Activated gamma-delta T cell (primary cell): ENCODE measurements at places on chromosomes 16 and 17.

DNA sequence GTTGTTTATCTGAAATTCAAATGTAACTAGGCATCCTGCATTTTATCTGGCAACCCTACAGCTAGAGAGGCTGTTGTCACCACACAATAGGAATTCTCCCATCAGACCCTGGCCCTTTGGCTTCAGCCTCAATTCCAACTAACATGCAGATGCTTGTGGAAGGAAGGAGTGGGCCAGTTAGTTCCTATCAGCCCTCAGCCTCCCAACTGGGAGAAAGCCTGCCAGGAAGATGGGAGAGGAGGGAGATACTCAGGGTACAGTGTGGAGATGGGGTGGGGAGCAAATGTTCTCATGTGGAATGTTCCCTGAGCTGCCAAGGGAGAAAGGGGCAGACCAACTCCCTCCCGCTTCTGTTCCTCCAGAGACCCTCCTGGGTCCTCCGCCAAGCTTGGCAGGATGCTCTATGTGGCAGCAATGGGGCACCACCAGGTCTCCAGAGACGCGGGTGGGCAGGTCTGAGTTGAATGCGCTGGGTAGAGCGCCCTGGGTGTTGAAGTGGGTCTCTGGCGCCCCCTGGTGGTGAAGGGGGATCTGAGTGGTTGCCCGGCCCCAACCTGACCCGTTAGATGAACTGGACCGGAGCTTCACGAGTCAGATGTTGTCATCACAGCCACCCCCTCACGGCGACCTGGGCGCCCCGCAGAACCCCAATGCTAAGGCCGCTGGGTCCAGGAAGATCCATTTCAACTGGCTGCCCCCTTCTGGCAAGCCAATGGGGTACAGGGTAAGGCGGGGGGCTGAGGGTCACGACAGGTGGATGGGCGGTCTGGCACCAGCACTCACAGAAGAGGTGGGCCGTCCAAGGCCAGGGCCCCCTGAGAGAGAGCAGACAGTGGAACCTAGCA lies 15.2 kb downstream of the GALK1 start:
- DNase-seq, result peak; percentile 53

- no peak for DNase-seq
These were observed 11.7 kb upstream of the CD300LD start for GRCh38 chr17:74603746-74604145.

DNA sequence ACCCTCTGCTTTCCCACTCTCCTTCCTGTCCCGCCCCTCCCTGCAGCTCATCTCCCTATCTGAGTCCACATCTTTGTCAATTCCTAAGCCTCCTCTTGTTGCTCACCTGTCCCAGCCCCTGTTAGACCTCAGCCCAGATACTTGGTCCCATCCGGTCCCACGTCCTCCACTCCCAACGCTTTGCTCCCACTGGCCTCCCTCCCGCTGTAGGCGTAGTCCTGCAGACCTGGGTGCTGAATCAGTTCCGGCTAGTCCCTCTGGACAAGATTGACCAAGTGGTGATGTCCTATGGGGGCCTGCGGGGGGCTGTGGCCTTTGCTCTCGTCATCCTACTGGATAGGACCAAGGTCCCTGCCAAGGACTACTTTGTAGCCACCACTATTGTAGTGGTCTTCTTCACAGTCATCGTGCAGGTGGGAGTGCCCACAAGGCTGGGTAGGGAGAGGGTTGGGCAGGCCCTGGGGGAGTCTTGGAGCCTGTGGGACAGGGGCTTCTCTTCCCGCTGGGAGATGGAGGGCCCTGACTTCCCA lies 8.0 kb downstream of the SLC9A5 start:
- DNase-seq, result no peak

DNA sequence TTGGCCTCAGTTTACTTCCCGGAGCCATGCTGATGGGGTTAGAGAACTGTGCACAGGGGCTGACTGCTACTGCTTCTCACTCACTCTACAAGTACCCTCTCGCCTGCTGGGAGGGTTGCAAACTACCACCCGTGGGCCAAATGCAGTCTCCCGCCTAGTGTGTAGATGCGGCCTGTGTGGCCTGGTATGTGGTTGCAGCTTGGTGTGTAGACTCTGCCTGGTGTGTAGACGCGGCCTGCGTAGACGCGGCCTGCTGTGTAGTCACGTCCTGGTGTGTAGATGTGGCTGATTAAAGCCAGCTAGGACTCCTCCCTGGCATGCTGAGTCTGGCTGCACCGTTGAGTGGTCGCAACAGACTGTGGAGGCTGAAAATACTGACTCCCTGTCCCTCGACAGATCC lies 7.3 kb downstream of the CANT1 start:
- DNase-seq, result no peak

GRCh38 chr17:79587421-79587820 lies 23.4 kb downstream of the RBFOX3 start:
- DNase-seq, result no peak

DNA sequence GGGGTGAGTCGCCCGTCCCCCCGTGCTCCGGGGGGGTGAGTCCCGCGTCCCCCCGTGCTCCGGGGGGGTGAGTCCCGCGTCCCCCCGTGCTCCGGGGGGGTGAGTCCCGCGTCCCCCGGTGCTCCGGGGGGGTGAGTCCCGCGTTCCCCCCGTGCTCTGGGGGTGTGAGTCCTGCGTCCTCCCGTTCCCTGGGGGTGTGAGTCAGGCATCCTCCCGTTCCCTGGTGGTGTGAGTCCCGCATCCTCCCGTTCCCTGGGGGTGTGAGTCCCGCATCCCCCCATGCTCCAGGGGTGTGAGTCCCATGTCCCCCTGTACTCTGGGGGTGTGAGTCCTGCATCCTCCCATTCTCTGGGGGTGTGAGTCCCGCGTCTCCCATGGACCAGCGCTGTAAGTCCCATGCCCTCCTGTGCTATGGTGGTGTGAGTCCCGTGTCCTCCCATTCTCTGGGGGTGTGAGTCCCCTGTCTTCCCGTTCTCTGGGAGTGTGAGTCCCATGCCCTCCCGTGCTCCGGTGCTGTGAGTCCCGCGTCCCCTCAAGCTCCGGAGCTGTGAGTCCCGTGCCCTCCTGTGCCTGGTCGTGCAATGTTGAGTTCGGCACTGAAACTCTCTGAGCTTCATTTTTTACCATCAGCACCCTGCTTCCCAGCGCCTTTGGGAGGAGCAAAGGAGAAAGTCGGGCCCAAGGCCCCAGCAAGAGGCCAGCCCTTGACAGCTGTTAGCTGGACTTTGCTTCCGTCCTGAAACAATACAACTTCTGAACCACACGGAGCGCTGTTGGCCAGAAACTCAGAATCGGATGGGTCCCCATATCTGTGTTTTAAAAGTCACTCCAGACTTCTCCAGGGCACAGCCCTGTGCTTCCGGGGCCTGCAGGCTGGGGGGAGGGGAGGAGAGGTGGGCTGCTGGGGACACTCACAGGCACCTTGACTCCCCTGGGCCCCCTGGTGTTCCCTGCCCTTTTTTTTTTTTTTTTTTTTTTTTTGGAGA lies 11.5 kb upstream of the ZC3H18 start:
- no peak for DNase-seq

- DNase-seq, result no peak
These were observed 29.0 kb downstream of the MYH11 start for GRCh38 chr16:15827709-15828343.

GRCh38 chr16:60151987-60152386 lies 1417.9 kb upstream of the GOT2 start:
- no peak for DNase-seq

GRCh38 chr16:7405166-7405565 lies 72.5 kb downstream of the RBFOX1 start:
- DNase-seq, result no peak

GRCh38 chr16:15830832-15831451 lies 25.9 kb downstream of the MYH11 start:
- DNase-seq, result no peak

DNA sequence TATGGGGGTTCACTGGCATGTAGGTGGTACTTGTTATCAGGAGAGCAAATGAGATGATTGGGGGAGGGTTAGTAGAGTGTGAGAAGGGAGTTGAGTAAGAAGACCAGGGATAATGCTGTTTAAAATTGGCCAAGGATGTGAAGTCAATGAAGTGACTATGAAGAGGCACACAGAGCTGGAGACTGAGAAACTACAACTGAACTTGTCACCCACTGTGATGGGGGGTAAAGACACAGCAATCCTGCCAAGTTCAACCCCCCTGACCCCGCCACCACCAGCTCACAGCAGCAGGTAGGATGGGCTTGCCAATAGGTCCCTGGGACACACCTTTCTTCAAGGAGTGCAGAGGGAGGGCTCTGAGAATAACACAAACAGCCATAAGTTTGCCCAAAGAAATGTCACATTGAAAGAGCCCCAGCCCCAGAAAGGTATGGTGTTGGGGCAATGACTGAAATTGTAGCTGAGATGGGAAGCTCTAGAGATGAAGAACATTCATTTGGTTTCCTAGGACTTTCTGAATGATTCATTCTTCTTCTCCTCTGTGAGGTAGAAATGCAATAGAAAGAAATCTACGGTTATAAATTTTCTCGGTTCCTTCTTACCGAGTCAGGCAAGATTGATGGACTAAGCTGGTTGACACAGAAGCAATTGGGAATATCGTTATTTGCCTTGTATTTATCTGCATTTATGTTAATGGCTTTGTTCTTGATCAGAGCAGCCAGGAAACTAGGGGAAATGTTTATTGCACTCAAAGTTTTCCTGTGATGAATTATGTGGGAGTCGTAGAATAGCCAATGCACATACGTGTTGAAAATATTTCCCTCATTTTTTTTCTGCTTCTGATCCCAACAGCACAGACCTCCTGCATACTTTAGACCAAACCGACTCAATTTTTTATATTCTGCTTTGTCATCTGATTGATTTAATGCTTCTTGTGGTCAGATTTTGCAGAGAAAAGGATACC lies 595.2 kb upstream of the CDH11 start:
- no peak for DNase-seq

- no peak for DNase-seq
These were observed 1.3 kb downstream of the SHISA9 start for GRCh38 chr16:12902511-12903372.

DNA sequence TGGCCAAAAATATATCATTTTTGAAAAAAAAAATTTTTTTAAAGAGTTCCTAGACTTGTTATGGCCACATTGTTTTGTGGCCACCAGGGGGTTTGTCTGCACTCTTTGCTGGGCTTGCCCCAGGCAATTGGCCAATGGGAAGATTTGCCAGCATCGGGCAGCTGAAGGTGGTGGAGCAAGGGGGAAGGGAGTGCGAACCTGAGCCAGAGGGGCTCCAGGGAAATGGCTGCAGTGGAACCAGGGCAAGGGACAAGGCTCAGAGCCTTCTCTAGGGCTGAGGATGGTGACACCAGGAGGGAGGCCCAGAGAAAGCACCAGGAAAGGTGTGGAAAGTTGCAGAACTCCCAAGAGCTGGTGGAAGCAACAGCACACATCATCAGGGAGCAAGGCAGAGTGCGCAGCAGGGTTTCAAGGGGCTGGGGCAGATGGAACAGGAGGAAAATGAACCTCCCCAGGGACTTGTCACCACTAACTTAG lies 15.5 kb upstream of the CMIP start:
- no peak for DNase-seq

DNA sequence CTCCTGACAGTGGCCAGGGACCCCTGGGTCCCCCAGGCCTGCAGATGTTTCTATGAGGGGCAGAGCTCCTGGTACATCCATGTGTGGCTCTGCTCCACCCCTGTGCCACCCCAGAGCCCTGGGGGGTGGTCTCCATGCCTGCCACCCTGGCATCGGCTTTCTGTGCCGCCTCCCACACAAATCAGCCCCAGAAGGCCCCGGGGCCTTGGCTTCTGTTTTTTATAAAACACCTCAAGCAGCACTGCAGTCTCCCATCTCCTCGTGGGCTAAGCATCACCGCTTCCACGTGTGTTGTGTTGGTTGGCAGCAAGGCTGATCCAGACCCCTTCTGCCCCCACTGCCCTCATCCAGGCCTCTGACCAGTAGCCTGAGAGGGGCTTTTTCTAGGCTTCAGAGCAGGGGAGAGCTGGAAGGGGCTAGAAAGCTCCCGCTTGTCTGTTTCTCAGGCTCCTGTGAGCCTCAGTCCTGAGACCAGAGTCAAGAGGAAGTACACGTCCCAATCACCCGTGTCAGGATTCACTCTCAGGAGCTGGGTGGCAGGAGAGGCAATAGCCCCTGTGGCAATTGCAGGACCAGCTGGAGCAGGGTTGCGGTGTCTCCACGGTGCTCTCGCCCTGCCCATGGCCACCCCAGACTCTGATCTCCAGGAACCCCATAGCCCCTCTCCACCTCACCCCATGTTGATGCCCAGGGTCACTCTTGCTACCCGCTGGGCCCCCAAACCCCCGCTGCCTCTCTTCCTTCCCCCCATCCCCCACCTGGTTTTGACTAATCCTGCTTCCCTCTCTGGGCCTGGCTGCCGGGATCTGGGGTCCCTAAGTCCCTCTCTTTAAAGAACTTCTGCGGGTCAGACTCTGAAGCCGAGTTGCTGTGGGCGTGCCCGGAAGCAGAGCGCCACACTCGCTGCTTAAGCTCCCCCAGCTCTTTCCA lies 25.1 kb downstream of the C1QTNF1 start:
- DNase-seq, result no peak

DNA sequence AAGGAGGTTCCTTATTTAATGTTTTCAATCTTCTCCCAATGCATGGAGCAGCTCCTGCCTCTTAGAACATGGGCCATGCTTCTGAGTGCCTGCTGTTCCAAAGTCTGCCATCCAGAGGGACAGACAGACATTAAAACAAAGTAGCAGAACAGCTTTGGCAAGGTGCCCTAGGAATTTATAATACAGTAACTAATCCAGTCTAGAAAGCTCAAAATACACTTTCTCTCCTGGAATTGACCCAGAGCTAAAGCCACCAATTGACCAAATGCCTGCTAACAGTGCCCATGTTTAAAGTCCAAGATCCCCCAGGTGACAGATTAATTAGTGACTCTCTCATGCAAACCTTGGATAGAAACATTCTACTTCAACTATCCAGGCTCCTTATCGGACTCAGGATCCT lies 11.1 kb upstream of the CHRNE start:
- no peak for DNase-seq

DNA sequence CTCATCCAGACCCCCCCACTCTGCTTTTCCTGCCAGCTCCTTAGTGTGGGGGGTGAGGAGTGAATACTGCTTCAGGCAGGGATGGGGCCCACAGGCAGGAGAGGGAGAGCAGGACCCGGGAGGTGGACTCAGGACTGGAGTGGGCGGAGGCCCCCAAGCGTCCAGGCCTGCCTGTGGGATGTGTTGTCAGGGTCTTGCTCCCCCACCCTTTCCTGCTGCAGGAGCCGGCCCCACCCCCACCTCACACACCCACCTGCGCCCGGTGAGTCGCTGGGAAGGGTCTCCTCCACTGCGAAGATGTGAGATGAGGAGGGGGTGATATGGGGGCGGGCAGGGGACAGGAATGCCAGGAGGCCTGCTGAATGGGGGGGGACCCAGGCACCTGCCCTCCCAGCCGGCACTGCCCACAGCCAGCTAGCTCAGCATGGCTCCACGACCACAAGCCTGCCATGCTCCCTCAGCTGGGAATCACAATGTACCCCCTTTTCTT lies 1.1 kb downstream of the FAM171A2 start:
- DNase-seq, result no peak

DNA sequence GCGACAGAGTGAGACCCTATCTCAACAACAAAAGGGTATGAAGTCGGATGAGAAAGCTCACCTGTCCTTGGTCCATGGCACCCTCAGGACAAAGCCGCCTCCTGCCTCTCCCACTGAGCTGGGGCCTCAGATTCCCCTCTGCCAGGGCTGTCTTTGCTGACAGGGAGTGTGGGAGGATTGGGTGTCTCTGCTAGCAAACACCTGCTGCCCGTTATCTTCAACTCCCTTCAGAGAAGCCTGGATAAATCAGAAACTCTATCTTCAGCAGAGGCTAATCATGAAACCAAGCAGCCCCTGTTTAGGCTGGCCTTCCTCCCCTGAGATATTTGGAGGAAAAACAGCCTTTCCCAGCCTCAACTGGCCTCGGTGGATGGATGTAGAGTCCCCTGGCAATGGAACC lies 36.3 kb upstream of the CDH1 start:
- no peak for DNase-seq

- no peak for DNase-seq
These were observed 265.0 kb downstream of the PHKB start for GRCh38 chr16:47726031-47726675.

GRCh38 chr16:20178297-20178696 lies 104.6 kb upstream of the GPR139 start:
- no peak for DNase-seq
